Type B pancreatic cell (in vitro differentiated cells): ENCODE measurements at places on chromosomes 4 and X. TPM values are rescaled to one million over a fixed set of nuclear protein-coding genes. Genes with fewer than 3 reads are reported as not detected.

GRCh38 chrX:16646366-16647138, 3.4 kb upstream of the S100G start:
- peaks cover 29% of the 10 kb centered on the region for H3K4me1 ChIP-seq
- H3K36me3 ChIP-seq: peaks cover 34% of the 10 kb centered on the region
- peak overlapping the region; percentile 4 for H3K4me3 ChIP-seq
- H3K27ac ChIP-seq: peak overlapping the region; percentile 56
- H3K27me3 ChIP-seq: no peaks in the 10 kb centered on the region

- no peaks in the 10 kb centered on the region for H3K4me1 ChIP-seq
- no peaks in the 10 kb centered on the region for H3K36me3 ChIP-seq
- H3K27ac ChIP-seq: no peak overlapping the region
- no peak for DNase-seq
- no peak overlapping the region for H3K4me3 ChIP-seq
Measured at GRCh38 chr4:178311997-178312396, 869.8 kb upstream of the AGA start.

DNA sequence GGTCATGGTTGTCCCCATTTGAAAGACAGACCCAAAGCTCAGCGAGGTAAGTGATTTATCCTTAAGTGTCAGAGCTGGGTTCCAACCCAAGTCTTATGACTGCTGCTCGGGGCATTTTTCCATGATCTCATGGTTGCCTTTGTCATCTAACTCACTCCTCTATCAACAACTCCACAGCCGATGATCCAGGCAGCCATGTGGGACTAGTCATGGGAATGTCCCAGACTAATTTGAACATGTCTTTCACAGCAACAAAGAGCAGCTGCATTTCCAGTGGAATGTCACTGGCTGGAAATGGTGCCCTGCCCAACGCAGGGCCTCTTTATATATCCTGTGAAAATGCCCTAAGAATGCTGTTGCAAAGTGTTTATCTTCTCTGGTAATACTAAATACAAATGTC, 284.8 kb upstream of the PPARGC1A start:
- H3K4me1 ChIP-seq: no peaks in the 10 kb centered on the region
- no peaks in the 10 kb centered on the region for H3K27me3 ChIP-seq
- no peaks in the 10 kb centered on the region for H3K36me3 ChIP-seq
- no peak overlapping the region for H3K4me3 ChIP-seq

DNA sequence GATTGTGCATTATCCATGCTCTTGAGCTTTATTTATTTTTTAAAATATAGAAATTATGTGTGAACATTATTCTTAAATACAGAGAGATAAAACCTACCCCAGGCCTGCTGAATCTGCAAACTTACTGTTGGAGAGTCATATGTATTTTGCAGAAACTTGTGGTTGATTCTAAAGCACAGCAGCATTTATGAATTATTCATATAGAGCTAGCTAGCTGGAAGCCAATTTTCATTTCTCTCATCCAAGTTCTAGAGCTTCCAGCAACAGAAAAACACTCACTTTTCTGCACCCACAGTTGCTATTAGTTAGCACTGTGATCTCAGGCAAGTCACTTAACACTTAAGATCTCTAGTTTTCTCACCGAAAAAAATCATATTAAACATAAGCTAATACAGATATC, 479.5 kb upstream of the FAM47C start:
- no peak for DNase-seq
- no peaks in the 10 kb centered on the region for H3K4me1 ChIP-seq
- no peaks in the 10 kb centered on the region for H3K36me3 ChIP-seq
- H3K27ac ChIP-seq: no peak overlapping the region

- peak overlapping the region; percentile 89 for H3K4me3 ChIP-seq
- H3K27me3 ChIP-seq: peaks cover 74% of the 10 kb centered on the region
- peak; percentile 69 for DNase-seq
- H3K36me3 ChIP-seq: no peaks in the 10 kb centered on the region
- no peak overlapping the region for H3K27ac ChIP-seq
Measured at GRCh38 chr4:112704991-112705845, 68.3 kb downstream of the LARP7 start.

GRCh38 chr4:13793020-13793710, 165.6 kb upstream of the BOD1L1 start:
- DNase-seq: no peak
- H3K4me3 ChIP-seq: no peak overlapping the region
- H3K27me3 ChIP-seq: no peaks in the 10 kb centered on the region
- H3K27ac ChIP-seq: no peak overlapping the region
- no peaks in the 10 kb centered on the region for H3K4me1 ChIP-seq

DNA sequence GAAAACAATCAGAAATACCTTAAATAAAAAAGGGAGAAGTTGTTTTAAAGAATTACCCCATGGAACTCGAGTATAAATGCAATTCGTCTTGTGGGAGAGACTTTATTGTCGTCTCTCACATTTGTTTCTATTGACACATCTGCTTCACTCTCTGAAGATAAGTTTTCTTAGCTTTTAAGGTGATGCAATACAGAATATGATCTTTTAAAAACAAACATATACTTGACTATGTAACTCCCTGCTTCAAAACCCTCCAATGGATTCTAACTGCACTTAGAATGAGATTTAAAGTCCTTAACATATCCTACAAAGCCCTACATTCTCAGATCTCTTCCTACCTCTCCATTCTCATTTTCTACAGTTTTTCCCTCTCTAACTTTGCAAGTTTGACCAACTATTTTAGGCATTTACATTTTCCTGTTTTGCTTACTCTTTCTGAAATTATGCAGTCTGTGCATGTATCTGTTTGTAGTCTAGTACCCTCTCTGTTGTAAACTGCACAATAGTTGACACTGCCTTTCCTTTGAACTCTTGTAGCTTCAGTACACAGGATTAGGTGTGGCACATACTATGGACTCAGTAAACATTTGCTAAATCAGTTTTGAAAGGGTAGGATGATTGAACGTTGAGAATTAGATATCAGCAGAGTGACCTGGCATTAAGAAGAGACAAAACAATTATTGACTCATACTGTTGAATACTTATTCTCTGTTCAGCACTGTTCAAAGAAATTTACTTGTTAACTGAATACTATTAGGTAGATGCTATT, 59.8 kb downstream of the AGTR2 start:
- peaks cover 7% of the 10 kb centered on the region for H3K4me1 ChIP-seq
- no peaks in the 10 kb centered on the region for H3K36me3 ChIP-seq
- H3K4me3 ChIP-seq: peak overlapping the region; percentile 5
- H3K27me3 ChIP-seq: no peaks in the 10 kb centered on the region
- no peak for DNase-seq

- H3K36me3 ChIP-seq: no peaks in the 10 kb centered on the region
- no peak overlapping the region for H3K4me3 ChIP-seq
- no peak for DNase-seq
- no peaks in the 10 kb centered on the region for H3K4me1 ChIP-seq
- no peak overlapping the region for H3K27ac ChIP-seq
- no peaks in the 10 kb centered on the region for H3K27me3 ChIP-seq
Measured at GRCh38 chrX:11406109-11406765, 113.0 kb downstream of the AMELX start.

DNA sequence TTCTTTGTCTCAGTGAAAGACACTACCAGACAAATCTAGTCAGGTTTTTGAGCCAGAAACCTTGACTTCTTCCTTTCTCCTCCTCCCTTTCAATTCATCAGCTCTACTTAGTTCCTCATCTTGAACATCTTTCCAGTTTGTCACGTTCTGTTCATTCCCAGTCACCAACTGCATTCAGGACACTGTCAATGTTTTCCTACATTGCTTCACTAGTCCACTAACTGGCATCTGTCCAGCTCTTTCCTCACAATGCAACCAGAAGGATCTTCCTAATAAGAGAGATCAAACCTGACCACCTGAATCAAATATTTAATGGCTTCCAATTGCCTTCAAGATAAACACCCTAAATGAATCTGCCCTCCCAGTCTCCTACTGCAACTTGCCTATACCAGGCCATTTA, 52.5 kb downstream of the SYNPO2 start:
- DNase-seq: no peak
- H3K27me3 ChIP-seq: no peaks in the 10 kb centered on the region
- H3K27ac ChIP-seq: no peak overlapping the region
- no peak overlapping the region for H3K4me3 ChIP-seq
- peaks cover 8% of the 10 kb centered on the region for H3K4me1 ChIP-seq

- peaks cover 5% of the 10 kb centered on the region for H3K36me3 ChIP-seq
- H3K4me1 ChIP-seq: peaks cover 22% of the 10 kb centered on the region
- H3K27ac ChIP-seq: peak overlapping the region; percentile 77
Measured at GRCh38 chrX:13690836-13691235, 1.9 kb downstream of the RAB9A start.

DNA sequence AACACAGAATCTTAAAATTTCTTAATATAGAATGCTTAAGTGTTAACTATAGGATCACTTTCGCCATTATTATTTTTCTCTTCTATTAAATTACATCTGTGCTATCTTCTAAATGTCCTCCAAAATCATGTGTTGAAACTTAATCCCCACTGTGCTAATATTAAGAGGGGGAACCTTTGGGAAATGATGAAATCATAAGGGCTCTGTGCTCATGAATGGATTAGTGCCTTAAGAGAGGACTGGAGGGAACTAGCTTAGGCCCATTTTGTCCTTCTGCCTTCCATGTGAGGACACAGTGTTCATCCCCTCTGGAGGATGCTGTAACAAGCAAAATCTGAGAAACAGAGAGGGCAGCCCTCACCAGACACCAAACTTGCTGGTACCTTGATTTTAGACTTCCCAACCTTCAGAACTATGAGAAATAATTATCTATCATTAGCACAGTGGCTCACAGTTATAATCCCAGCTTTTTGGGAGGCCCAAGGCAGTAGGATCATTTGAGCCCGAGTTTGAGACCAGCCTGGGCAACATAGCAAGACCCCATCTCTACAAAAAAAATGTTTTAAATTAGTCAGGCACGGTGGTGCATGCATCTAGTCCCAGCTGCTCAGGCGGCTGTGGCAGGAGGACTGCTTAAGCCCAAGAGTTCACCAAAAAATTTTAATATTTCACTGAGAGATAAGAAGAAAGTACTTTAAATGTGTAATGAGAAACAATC, 26.3 kb downstream of the KLHL8 start:
- H3K27ac ChIP-seq: no peak overlapping the region
- H3K27me3 ChIP-seq: no peaks in the 10 kb centered on the region
- no peaks in the 10 kb centered on the region for H3K4me1 ChIP-seq
- H3K4me3 ChIP-seq: no peak overlapping the region
- peaks cover 4% of the 10 kb centered on the region for H3K36me3 ChIP-seq

DNA sequence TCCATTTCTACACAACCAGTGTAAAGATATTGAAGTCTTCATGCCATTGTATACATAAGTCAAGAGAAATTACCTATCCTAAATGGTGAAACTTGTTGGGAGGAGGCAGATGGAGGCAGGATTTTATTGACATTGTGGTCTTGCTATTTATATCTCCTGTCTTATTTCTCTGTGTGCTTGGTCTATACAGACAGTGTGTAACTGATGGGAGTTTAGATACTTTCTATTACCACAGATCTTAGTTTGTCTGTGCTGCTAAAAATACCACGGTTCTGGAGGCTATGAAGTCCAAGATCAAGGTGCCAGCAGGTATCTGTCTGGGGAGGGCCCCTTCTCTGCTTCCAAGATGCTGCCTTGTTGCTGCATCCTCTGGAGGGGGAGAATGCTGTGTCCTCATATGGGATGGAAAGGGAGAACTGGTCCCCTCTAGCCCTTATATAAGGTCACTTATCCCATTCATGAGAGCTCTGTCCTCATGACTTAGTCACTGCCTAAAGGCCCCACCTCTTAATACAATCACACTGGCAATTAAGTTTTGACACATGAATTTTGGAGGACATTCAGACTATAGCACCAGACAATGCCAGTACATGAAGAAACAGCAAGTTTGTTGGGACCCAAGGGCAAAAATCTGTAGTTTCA, 62.4 kb downstream of the SYNPO2 start:
- H3K27me3 ChIP-seq: no peaks in the 10 kb centered on the region
- H3K36me3 ChIP-seq: no peaks in the 10 kb centered on the region
- peaks cover 24% of the 10 kb centered on the region for H3K4me1 ChIP-seq
- DNase-seq: no peak
- H3K27ac ChIP-seq: no peak overlapping the region

DNA sequence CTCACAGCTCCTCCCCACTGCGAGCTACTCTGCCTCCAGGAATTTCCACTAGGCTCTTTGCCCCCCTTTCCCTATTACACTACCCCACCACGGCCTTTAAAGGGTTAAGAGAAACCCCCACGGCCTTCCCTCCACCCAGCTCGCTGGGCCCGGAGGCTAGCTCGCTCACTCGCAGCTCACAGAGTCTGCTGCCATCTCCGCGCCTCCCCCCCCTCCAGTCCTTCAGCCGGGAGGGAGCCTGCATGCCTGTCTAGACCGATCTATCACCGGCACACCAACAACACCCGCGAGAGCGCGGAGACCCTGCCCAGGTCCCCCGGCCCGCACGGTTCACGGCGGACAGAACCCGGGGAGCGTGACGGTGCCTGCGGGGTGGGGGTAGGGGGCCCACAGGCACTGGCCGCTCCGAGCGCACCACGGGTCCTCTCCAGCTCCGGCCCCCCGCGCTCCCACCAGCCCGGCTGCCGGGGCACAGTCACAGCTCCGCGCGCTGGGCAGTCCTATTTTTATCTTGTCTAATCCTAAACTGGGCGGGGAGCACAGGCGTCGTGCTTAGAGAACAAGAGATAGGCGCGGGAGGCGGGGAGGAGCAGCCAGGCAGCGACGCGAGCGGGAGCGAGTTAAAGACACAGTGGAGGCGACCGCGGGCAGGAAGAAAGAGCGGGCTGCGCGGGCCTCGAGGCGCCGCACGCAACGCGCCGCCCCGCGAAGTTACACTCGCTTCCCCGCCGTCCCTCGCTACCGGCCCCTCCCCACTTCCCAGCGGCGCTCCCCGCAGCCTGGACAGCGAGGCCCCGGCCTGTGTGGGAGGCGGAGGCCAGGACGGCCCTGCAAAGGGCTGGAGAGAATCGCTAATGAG, 3.5 kb downstream of the BCOR start:
- peak overlapping the region; percentile 88 for H3K27ac ChIP-seq
- peaks cover 19% of the 10 kb centered on the region for H3K27me3 ChIP-seq
- H3K4me1 ChIP-seq: peaks cover 31% of the 10 kb centered on the region
- peak; percentile 79 for DNase-seq
- peaks cover 4% of the 10 kb centered on the region for H3K36me3 ChIP-seq

DNA sequence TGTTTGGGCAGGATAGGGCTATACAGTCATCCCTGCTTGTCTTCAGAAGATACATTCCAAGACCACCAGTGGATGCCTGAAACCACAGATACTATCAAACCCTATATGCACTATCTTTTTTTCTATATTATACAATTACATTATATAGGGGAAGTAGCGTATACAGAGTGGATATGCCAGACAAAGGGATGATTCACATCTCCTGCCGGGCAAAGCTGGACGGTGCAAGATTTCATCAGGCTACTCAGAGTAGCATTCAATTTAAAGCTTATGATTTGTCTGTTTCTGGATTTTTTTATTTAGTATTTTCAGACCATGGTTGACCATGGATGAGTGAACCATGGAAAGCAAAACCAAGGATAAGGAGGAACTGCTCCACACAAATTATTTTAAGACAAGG, 7.0 kb upstream of the AMTN start:
- no peaks in the 10 kb centered on the region for H3K4me1 ChIP-seq
- H3K36me3 ChIP-seq: no peaks in the 10 kb centered on the region
- no peaks in the 10 kb centered on the region for H3K27me3 ChIP-seq
- no peak for DNase-seq
- H3K4me3 ChIP-seq: no peak overlapping the region
- H3K27ac ChIP-seq: no peak overlapping the region

The RBBP7 gene
- total RNA-seq: 157 and 202 TPM in 2 replicates

The NAP1L5 gene
- 3.7 and 5.2 TPM in 2 replicates for total RNA-seq

The PAGE1 gene
- total RNA-seq: not detected in 2 replicates

The VGLL1 gene
- 22.6 and 78.4 TPM in 2 replicates for total RNA-seq

The AIFM1 gene
- 48.5 and 51.9 TPM in 2 replicates for total RNA-seq
